ENCODE measurements at places on chromosomes 11 and 22.

DNA sequence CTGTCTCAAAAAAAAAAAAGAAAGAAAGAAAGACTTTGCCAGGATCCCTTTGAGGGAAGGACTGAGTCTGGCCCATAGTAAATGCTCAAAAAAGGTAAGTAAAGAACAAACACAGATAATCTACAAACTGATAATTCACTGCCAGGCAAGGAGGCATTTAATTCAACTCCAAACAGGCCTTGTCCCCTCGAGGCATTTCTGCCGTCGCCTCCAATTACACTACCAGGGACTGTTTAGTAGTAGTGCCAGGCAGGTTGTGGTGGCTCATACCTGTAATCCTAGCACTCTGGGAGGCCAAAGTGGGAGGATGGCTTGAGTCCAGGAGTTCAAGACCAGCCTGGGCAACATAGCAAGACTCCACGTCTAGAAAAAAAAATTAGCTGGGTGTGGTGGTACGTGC, 43.7 kb downstream of the PC start:
- no peak for DNase-seq

DNA sequence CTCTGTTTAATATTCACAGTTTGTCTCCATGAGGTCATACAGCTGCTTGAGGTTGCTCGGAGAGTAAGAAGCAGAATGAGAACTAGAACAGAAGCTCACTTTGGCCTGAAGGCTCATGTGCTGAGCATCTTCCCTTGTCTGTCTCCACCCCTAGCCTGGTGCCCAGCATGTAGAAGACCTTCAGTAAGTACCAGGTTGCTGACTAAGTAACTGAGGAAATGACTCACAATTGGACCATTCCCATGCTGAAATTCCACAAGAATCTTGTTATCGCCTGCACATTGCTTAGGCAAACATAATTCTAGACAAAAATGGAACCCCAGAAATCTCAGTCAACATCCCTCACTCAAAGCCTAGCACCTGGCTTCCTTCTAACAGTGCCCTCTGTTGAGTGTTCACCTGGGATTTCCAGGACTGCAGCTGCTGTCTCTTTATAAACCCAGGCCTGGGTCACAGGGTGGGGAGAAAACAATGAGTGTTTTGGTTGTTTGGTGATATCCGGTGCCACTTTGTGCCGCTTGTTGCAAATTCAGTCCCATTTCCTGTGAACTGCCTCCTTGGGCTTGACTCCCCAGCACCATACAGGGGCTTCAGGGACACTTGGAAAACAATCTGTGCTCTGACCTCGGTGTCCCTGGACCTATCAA, 406.8 kb downstream of the ETS1 start:
- DNase-seq: no peak

DNA sequence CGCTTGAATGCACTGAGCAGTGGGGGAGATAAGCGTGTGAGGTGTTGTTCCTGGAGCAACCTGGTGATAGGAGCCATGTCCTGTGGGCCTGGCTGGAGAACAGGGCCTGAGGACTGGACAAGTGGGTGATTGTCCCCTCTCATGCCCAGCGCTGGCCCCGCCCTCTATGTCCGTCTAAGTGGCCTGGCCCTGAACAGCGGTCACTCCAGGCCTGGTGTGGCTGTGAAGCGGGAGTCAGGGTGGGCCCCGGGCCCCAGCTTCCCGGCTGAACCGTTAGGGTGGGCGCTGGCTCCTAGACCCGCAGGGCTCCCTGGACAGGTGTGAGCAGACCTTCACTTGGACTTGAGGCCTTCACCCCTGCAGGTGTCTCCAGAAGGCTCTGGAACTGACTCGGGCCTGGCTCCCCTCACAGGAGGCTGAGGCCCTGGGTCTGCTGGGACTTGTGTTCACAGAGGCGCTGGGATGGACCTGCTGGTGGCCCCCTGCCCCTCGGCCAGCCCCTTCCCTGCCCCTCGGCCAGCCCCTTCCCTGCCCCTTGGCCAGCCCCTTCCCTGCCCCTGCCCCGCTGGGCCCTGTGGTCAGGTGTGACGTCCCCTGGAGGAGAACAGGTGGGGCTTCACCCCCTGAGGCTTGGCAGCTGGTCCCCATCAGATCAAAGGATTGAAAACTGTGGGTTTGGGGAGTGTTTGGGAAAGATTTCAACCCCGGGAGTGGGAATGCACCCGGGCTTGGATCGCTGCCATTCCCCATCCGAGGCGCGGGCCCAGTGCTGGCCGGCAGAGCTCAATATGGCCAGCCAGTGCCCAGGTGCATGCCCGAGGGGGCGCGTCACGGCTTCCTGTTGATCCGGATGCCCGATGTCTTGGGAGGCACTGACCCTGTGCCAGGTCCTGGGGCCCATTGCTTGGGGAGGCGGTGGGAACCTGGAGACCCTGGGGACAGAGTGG, 3.2 kb upstream of the MUC6 start:
- no peak for DNase-seq

DNA sequence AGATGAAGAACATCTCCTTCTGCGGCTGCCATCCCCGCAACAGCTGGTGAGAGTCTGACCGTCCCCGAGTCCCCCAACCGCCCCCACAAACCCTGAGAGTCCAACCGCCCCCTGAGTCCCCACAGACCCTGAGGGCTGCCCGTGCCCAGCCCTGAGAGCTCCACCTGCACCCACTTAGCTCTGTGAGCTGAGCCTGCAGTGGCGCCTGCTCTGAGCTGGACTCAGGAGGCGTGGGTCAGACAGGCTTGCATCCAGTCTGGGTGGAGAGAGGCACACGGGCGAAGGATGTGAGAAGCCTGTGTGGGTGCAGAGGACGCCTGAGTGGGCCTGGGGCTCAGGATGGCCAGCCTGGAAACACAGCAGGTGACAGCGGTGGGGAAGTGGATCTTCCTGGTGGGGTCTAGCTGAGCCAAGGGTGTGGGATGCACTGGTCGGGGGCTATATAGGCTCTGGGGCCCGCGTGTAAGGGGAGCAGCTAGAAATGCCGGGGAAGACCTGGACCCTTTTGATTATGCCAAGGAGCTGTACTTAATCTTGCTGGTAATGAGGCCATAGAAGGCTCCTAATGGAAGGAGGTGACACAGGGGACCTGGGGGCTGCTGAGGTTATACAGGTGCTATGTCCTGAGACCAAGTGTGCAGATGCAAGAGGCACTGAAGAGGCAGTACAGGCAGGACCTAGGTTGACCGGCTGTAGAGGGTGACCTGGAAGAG, 6.5 kb downstream of the MAPK8IP2 start:
- DNase-seq: no peak

DNA sequence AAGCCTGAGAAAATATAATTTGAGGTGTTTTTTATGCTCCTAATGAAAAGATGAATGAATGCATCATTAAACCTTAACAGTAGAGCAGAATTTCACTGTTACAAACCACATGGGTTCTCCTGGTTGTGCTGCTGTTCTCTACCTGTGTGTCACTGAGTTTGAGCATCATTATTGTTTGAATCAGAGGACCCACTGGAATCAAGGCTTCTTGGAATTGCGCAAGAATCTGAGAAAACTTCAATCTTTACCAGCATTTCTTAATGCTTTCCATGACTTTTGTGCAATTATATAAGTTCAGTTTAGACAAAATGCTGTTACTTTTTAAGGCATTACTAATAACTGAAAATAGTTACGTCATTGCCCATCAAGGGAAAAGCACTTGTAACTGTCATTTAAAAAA, 18.8 kb upstream of the RBX1 start:
- DNase-seq: no peak

DNA sequence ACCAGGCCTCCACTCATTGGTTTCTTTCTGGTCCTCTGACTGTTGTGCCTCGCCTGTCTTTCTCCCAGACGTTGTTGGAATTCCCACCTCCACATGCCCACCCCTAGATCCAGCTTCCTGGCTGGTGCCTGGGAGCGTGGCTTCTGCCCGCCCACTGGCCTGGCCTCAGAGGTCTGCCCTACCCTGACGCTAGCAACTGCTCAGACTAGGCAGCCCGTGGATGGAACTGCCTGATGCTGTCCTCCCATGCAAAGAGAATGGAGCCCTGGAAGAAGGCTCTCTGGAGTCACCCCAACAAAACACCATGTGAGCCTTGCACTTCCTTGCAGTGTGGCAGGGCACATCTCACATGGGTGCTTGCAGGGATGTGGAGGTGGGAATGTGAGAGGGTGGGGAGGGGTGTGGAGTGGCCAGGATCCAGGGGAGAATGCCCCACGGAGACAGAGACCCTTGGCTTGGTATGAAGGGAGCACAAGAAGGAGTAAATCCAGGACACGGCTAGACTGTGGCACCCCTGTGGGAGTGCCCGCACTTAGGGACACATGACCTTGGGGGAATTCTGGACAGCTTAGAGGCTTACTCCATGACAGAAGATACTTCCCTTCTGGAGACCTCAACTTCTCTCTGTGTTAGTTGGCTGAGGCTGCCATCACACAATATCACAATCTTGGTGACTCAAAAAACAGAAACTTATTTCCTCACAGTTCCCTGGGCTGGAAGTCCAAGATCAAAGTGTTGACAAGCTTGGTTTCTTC, 22.5 kb upstream of the ADA2 start:
- DNase-seq: no peak

GRCh38 chr22:35887296-35887875, 141.2 kb downstream of the RBFOX2 start:
- no peak for DNase-seq

- no peak for DNase-seq
Observed at GRCh38 chr11:132982772-132983640, 549.3 kb downstream of the OPCML start.

DNA sequence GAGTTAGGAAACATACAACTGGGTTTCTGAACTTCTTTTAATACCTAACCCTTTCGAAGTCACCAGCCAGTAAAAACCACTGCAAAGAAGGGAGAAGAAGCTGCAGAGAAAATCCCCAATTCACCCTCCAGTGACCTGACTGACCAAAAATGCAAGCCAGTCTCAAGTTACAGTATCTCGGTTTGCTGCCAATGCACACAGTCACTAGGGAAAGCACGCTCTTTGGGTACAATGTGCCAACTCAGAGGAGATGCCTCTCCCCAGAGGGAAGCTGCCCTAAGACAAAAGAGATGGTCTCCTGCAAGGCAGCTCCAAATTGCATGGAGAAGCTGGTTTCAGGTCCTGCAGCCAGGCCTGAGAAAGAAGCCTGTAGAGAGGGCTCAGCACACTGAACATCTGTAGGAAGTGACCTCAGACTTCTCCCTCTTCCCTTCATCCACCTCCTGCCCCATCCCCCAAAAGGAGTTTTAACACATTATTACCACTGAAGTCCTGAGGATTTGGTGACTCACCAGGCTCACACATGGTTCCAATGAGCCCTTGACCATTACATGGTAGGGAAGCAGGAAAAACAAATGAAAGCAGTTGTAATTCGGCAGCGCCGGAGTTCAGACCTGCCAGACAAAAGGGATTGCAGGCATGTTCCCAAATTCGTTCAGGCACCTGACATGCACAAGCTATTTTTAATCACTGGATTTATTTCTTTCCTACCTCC, 90.1 kb downstream of the ETS1 start:
- no peak for DNase-seq

DNA sequence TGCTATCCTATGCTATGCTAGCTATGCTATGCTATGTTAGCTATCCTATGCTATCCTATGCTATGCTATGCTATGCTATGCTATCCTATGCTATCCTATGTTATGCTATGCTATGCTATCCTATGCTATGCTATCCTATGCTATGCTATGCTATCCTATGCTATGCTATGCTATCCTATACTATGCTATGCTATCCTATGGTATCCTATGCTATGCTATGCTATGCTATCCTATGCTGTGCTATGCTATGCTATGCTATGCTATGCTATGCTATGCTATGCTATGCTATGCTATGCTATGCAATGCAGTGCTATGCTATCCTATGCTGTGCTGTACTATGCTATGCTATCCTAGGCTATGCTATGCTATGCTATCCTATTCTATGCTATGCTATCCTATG, 8.6 kb upstream of the MS4A1 start:
- DNase-seq: no peak

DNA sequence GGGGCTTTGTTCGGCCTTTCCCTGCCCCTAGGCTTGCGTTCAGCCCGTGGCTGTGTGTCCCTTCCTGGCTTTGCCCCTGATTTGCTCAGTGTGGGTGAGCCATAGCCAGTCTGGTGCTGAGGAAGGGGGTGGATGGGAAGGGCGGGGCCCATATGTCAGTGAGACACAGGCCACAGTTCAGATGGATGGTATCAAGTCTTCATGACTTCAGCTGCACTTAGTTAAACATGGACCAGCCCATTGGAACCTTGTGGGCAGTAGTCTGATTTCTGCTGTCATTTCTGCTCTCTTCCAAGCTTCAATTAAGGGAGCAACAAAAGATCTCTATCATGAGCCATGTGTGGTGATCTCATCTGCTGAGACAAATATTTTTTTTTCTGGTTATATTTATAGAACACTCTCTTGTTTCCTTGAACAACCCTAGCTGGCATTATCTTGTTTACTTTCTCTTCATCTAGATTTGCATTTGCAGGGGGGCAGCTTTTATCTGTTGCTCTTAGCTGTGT, 21.6 kb upstream of the PEX26 start:
- no peak for DNase-seq

GRCh38 chr11:1399386-1400316, 9.9 kb downstream of the BRSK2 start:
- DNase-seq: no peak

- no peak for DNase-seq
Observed at GRCh38 chr11:20605602-20606091, 6.2 kb downstream of the SLC6A5 start.

- DNase-seq: no peak
Observed at GRCh38 chr11:16807306-16807705, 68.9 kb downstream of the C11orf58 start.

DNA sequence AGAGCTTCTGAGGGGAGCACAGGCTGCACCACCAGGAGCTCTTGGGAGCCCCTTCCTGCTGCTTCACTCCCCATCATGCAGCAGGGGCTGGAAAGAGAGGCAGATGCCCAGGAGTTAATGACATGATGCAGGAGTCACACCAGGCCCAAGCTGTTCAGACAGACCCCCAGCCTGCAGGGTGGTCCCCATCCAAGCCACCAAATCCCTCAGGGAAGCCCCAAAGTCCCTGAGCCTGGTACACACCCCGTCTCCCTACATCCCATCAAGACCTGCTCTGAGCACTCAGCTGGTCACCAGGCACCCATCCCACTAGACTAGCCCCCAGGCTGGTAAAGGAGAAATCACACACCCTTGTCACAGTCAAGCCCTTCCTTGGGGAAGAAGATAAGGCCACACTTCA, 11.3 kb downstream of the CYB561A3 start:
- DNase-seq: no peak

- no peak for DNase-seq
Observed at GRCh38 chr11:57974848-57975601, 48.7 kb upstream of the OR9Q1 start.

- DNase-seq: no peak
Observed at GRCh38 chr11:2779981-2780849, 80.4 kb upstream of the KCNQ1OT1 start.
